ENCODE measurements at places on chromosomes 13 and 19.

- no peak for DNase-seq
These were observed 6.1 kb downstream of the SOX21 start for GRCh38 chr13:94706101-94706842.

- DNase-seq: peak; percentile 52
These were observed 185.3 kb upstream of the MIR17HG start for GRCh38 chr13:91162180-91162579.

DNA sequence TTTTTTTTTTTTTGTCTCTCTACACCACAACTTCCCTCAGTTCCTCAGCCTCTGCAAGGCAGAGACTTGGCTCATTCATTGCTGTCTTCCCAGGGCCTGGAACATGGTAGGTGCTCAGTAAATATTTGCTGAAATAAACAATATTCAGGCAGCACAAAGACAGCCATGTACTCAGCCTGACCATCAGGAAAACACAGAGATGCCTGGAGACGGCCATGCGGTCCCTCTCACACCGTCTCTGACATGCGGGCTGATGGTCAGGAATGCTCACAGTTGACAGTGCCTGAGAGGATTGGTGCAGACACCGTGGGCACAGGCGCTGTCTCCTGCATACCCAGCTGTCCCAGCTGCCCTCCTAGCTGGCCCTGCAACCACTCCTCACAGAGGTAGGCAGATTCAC is 924 bp downstream of the PRAM1 start:
- no peak for DNase-seq

DNA sequence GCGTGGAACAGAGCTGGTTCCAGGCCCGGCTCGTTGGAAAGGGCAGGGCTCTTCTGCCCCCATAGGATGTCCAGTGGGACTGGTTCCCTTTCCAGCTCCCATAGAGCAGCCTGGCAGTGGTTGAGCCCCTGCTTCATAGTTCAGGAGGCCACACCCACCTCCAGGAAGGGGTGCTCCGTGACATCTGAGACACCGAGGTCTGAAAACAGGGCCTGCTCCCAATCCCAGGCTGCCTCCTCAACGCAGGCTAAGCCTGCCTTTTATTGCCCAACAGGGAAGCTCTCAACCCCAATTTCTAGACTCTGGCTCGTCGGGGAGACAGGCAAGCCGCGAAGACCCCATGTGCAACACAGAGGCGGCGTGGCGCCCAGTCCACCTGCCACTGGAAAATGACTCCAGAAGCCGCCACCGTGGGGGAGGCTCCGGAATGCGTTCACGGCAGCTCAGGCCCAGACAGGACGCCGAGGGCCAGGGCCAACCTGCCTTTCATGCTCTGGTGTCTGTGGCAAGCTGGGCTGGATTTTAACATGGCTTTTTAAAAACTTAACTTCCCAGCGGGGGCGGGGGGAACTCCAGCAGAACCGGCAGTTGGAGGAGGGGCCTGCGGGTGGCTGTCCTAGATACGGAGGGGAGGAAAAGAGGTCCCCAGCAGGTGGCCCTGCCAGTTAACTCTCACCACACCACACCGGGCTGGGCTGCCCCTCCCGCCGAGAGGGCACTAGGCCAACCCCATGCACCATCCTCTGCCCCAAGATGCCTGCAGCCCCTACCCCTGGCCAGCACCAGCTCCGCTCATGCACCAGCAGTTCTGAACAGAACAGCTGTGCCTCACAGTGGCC is 17.9 kb upstream of the TINCR start:
- peak; percentile 51 for DNase-seq

GRCh38 chr19:17794412-17794730 is 567 bp upstream of the B3GNT3 start:
- no peak for DNase-seq

DNA sequence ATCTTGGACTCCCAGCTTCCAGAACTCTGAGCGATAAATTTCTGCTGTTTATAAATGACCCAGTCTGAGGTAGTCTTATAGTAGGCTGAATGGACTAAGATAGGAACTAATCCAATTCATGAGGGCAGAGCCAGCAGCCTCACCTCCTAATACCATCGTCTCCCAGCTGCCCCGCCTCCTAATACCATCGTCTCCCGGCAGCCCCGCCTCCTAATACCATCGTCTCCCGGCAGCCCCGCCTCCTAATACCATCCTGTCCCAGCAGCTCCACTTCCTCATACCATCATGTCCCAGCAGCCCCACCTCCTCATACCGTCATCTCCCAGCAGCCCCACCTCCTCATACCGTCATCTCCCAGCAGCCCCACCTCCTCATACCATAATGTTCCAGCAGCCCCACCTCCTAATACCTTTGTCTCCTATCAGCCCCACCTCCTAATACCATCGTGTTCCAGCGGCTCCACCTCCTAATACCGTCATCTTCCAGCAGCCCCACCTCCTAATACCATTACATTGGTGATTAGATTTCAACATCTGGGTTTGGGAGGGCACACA is 2.4 kb upstream of the ARGLU1 start:
- DNase-seq: peak; percentile 38

- DNase-seq: no peak
These were observed 19.1 kb downstream of the ELL start for GRCh38 chr19:18502638-18503294.

DNA sequence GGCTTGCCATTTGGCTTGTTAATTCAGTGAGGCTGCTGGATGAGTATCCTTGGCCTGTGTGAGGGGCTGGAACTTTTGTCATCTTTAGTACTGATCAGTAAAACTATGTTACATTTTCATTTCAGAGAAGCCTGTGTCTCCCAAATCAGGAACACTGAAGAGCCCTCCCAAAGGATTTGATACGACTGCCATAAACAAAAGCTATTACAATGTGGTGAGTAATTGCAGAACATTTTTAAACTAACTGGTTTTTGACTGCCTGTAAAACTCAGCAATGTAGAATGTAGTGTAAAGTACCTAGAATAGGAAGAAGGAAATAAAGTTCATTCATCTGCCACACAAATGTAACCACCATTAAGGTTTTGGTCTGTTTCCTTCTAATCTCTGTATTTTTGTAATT is 87.4 kb upstream of the TEX29 start:
- DNase-seq: no peak

DNA sequence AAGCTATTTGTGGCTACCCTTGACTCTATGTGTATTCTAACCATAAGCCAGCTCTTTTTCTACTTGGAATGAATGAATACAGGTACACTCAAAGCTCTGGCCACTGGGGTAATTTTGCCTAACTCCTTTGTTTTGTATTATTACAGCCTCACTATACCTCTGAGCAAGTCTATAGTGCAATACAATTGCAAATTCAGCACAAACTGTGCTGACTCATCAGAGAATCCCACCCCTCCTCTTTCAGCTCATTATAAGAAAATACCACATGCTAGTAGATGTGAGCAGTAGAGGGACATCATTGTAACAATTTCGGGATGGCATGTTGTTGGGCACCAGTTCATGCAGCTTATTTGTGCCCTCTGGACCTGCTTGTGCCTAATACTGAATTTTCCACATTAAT is 1382.2 kb downstream of the SLITRK5 start:
- no peak for DNase-seq

- no peak for DNase-seq
These were observed 75.6 kb downstream of the SPRY2 start for GRCh38 chr13:80265348-80265747.

GRCh38 chr13:44278166-44278565 is 95.5 kb upstream of the SERP2 start:
- DNase-seq: no peak

DNA sequence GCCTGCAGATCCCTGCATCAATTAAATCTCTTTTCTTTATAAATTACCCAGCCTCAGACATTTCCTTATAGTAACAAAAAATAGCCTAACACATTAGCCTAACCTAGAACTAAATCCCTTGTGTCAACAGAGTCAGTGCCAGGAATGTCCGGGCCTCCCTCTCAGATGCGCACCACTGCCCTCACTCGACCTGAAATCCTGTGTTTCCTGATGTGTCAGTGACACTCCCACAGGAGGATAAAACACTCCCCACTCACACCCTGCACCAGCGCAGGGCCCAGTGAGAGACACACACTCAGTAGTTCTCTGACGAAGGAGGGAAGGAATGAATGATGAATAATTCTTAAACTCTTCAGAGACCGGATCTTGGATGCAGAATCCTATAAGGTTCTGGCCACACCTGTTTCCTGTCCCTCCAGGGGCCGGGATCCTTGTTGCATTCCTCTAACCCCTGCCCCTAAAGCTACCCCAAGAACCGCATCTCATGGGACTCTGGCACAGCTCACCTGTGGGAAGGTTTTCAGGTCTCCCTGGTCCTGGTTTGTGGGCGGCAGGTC is 3.1 kb downstream of the CEACAM3 start:
- DNase-seq: peak; percentile 33

- no peak for DNase-seq
These were observed 37.1 kb downstream of the ANKRD10 start for GRCh38 chr13:110877737-110878258.

- no peak for DNase-seq
These were observed 163.4 kb upstream of the TSC22D1 start for GRCh38 chr13:44739539-44739938.

- no peak for DNase-seq
These were observed 389.2 kb downstream of the DIAPH3 start for GRCh38 chr13:59774491-59774971.

GRCh38 chr13:82878536-82878935 is 1003.7 kb downstream of the SLITRK1 start:
- no peak for DNase-seq

DNA sequence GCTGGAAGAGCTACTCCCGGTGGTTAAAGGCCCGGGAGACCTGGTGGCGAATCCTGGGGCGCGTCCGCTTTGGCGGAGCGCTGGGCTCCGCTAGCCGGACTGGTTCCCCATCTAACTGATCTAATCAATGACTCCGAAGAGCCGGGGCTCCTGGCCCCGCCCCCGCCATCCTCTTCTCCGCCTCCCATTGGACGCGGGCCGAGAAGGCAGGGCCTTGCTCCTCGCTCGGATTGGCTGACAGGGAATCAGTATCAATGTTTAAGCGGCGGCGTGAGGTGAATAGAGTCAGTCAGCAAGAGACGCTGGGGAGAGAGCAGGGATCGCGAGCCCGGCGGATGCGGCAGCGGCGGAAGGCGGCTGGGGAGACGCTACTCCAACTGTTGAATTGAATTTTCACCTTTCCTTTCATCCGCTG is 1.7 kb upstream of the PCDH17 start:
- peak; percentile 84 for DNase-seq

GRCh38 chr19:13840305-13841085 is 36.4 kb upstream of the NANOS3 start:
- no peak for DNase-seq
